Karpas-422 (cell line): ENCODE measurements at places on chromosomes 5 and 9. TPM values are rescaled to one million over a fixed set of nuclear protein-coding genes. Genes with fewer than 3 reads are reported as not detected.
A peak's percentile ranks its signal among the peaks of the same experiment; 100 is the strongest.

PURA gene
- 5.5 and 7.2 TPM in 2 replicates for total RNA-seq

FCN1 gene
- total RNA-seq: not detected in 2 replicates

FREM1 gene
- total RNA-seq: not detected in 2 replicates

PITX1 gene
- total RNA-seq: 173 and 469 TPM in 2 replicates

INSYN2B gene
- total RNA-seq: 0.07 TPM in 1 of 2 replicates, not detected in the other

DNA sequence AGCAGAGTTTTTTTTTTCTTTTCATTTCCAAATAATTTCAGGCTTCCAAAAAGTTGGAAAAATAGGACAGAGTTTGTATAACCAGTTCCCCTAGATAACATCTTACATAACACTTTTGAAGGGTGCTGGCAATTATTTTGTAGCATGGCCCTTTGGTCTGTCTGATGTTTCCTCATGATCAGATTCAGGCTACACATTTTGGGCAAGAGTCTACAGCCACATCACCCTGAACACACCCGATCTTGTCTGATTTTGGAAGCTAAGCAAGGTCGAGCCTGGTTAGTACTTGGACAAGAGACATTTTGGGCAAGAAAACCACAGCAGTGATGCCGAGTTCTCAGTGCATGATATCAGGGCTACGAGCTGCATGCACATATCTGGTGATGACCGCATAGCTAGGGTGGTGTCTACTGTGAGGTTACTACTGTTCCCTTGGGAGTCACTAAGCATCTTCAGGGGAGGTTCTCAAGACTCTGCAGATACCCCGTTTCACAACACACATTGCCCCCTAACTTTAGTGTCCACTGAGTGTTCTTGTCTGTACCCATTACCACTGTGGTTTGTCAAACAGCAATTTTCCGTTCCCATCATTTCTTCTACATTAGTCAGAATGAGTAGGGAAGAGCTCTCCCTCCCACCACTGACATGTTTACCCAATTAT is 86.2 kb downstream of the TTC39B start:
- no peaks in the 10 kb centered on the region for H3K36me3 ChIP-seq
- no peak for DNase-seq
- no peaks in the 10 kb centered on the region for H3K27me3 ChIP-seq

- no peak overlapping the region for H3K27ac ChIP-seq
- no peak overlapping the region for H3K4me3 ChIP-seq
- DNase-seq: no peak
- no peaks in the 10 kb centered on the region for H3K4me1 ChIP-seq
- H3K27me3 ChIP-seq: no peaks in the 10 kb centered on the region
Measured at GRCh38 chr5:8391911-8392310, 523.0 kb downstream of the MTRR start.

- H3K27ac ChIP-seq: no peak overlapping the region
- H3K4me1 ChIP-seq: no peaks in the 10 kb centered on the region
- no peak for DNase-seq
Measured at GRCh38 chr9:121660367-121660766, 8.9 kb downstream of the DAB2IP start.

- peaks cover 74% of the 10 kb centered on the region for H3K36me3 ChIP-seq
- H3K27me3 ChIP-seq: no peaks in the 10 kb centered on the region
- H3K4me1 ChIP-seq: peaks cover 52% of the 10 kb centered on the region
Measured at GRCh38 chr5:128121651-128122050, 38.1 kb downstream of the SLC12A2 start.

- no peak overlapping the region for H3K4me3 ChIP-seq
- H3K27ac ChIP-seq: no peak overlapping the region
- no peaks in the 10 kb centered on the region for H3K36me3 ChIP-seq
- no peak for DNase-seq
- H3K4me1 ChIP-seq: no peaks in the 10 kb centered on the region
- H3K27me3 ChIP-seq: no peaks in the 10 kb centered on the region
Measured at GRCh38 chr9:105392531-105392930, 55.3 kb upstream of the FSD1L start.

DNA sequence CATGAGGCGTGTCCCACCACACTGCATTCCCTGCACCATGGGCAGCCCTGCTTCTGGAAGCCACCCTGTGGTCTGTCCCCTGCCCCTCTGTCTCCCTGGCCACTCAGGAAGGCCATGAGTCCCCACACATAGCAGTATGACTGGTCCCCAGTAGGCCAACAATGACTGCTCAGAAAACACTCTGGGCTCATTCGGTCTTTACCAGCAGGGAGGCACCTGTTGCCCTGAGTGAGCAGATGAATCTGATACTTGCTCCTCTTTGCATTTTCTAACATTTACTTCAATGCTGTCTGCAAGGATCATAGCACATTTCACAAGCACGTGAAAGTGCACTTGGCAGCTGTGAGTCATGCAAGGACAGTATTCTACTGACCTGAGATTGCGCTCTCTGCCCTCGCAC is 365.4 kb upstream of the IRX1 start:
- no peak overlapping the region for H3K4me3 ChIP-seq
- H3K36me3 ChIP-seq: no peaks in the 10 kb centered on the region
- no peaks in the 10 kb centered on the region for H3K27me3 ChIP-seq
- no peak overlapping the region for H3K27ac ChIP-seq
- DNase-seq: no peak

- no peaks in the 10 kb centered on the region for H3K4me1 ChIP-seq
- H3K27me3 ChIP-seq: no peaks in the 10 kb centered on the region
- H3K36me3 ChIP-seq: no peaks in the 10 kb centered on the region
- peak; percentile 4 for DNase-seq
- H3K27ac ChIP-seq: no peak overlapping the region
Measured at GRCh38 chr9:135260221-135261180, 173.0 kb downstream of the OLFM1 start.

DNA sequence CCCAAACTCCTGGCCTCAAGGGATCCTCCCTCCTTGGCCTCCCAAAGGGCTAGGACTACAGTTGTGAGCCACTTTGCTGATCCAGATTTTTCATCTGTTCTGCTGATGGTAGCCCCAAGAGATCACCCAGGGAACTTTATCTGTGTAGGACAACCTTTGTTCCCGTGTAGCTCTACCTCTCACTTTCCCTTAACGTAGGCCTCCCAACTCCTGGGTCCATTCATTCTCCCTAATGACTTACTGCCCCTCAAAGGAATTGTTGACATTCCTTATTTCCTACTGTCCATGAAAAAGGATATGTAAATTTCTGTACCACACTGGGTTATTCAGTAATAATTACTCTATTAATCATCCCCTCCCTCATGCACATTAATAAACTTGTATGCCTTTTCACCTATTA is 51.0 kb upstream of the PHF24 start:
- no peaks in the 10 kb centered on the region for H3K4me1 ChIP-seq
- H3K27me3 ChIP-seq: no peaks in the 10 kb centered on the region
- H3K36me3 ChIP-seq: no peaks in the 10 kb centered on the region
- DNase-seq: no peak

GRCh38 chr5:34564710-34565235 is 91.4 kb upstream of the RAI14 start:
- no peak overlapping the region for H3K27ac ChIP-seq
- no peaks in the 10 kb centered on the region for H3K27me3 ChIP-seq
- no peaks in the 10 kb centered on the region for H3K36me3 ChIP-seq
- H3K4me3 ChIP-seq: no peak overlapping the region

DNA sequence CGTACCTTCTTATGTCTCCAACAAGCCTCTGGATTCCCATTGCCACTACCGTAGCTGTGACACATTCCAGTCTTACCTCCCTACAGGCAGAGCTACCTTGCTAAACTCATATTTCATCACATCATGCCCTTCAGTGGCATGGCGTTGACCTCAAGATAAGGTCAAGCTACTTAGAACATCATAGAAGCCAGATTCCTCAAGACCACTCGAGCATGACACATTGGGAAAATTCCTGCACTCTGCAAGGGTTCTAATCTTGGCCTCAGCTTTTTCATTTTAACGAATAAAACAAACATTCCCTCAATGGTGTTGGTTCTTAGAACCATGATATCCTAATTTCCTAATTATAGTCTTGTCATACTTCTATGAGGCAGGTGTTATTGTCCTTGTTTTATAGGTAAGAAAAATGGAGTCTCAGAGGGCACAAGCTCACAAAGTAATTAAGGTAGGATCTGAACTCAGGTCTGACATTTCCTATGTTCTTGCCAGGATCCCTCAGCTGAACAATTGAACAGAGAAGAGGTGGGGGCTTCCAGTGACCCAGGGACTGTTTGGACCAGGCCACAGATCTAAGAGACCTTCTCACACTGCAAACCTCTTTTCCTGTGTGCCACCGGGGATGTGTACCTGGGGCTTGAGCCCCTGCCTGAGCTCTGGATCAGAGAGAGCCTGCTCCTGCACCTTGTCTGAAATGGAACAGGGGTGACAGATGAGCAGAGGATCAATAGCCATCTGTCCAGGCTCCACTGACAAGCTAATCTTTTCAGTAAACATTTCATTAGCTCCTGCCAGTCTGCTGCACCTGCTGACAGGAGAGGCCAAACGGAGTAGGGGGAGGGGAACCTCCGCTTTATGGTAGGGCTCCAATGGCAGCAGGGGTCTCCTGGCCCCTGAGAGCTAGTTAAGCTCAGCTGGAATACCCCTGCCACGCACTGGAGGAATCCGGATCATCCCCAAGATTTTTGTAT is 49.3 kb downstream of the ALG2 start:
- DNase-seq: no peak
- H3K4me1 ChIP-seq: no peaks in the 10 kb centered on the region
- H3K27ac ChIP-seq: no peak overlapping the region
- H3K36me3 ChIP-seq: no peaks in the 10 kb centered on the region
- H3K4me3 ChIP-seq: no peak overlapping the region

DNA sequence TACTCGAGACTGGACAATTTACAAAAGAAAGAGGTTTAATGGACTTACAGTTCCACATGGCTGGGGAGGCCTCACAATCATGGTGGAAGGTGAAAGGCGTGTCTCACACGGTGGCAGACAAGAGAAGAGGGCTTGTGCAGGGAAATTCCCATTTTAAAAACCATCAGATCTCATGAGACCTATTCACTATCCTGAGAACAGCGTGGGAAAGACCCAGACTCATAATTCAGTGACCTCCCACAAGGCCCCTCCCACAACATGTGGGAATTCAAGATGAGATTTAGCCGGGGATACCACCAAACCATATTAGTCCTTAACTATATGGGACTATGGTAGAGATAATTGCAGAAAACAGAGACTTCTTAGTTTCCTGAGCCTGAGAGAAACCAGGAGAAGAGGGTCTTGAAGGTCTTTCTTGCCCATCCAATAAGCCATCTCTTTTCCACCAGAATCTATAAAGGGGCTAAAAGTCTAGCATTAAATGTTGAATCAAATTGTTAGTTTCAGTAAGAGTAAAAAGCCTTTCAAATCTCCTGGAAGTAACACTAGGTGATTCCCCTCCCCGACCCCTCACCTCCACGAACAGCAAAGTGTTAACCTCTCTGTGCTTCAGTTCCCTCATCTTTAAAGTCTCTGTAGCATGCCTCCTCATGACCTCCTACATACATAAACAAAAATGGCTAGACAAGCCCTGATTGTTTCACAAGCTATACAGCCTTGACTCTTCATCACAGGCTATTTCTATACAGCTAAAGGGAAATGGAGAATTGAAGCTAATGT is 259.1 kb downstream of the TMEM167A start:
- H3K4me3 ChIP-seq: no peak overlapping the region
- DNase-seq: no peak
- H3K4me1 ChIP-seq: peaks cover 7% of the 10 kb centered on the region
- no peaks in the 10 kb centered on the region for H3K27me3 ChIP-seq
- H3K27ac ChIP-seq: no peak overlapping the region
- H3K36me3 ChIP-seq: no peaks in the 10 kb centered on the region

DNA sequence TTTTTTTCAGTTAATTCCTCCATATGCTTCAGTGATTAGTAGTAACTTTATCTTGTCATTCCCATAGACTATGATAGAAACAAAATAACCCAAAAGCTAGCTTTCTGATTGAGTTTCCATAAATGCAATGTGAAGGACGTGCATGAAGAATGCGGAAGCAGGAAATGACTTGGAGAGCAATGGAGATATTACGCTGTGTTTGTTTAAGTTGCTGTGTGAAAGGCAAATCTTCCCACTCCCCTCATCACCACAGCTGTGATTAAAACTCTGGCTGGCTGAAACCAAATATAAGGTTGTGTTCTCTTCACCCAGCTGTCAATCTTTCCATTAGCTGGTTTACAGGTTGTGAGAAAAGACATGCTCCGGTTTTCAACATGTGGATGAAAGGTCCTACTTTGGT is 83.9 kb downstream of the NR2F1-AS1 start:
- DNase-seq: no peak
- no peaks in the 10 kb centered on the region for H3K4me1 ChIP-seq
- no peaks in the 10 kb centered on the region for H3K27me3 ChIP-seq
- H3K27ac ChIP-seq: no peak overlapping the region

DNA sequence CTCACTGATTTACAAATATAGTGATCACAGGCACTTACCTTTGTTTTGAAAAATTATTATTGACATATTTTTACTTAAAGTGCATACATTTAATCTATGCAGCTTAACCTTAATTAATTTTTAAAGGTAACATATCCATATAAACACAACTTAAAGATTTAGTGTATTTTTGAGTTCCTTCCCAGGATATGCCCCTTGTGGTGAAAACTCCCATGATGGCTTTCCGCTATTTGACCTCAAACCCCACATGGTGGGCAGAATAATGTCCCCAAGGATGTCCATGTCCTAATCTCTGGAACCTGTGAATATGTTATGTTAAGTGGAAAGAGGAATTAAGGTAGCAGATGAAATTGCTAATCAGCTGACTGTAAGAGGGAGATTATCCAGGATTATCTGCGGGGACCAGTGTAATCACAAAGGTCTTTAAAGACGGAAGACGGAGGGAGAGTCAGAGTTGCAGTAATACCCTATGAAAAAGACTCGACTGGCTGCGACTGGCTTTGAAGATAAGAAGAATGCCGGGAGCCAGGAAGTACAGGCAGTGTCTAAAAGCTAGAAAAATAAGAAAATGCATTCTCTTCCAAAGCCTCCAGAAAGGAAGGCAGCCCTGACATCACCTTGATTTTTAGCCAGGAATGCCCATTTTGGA is 193.9 kb downstream of the ICE1 start:
- no peak overlapping the region for H3K4me3 ChIP-seq
- DNase-seq: no peak
- no peaks in the 10 kb centered on the region for H3K36me3 ChIP-seq
- H3K4me1 ChIP-seq: peaks cover 3% of the 10 kb centered on the region; the same call in 1 of the 2 replicates
- no peak overlapping the region for H3K27ac ChIP-seq
- H3K27me3 ChIP-seq: 0 out of 2 replicates have a peak, but pooled peaks cover 2% of the 10 kb centered on the region

DNA sequence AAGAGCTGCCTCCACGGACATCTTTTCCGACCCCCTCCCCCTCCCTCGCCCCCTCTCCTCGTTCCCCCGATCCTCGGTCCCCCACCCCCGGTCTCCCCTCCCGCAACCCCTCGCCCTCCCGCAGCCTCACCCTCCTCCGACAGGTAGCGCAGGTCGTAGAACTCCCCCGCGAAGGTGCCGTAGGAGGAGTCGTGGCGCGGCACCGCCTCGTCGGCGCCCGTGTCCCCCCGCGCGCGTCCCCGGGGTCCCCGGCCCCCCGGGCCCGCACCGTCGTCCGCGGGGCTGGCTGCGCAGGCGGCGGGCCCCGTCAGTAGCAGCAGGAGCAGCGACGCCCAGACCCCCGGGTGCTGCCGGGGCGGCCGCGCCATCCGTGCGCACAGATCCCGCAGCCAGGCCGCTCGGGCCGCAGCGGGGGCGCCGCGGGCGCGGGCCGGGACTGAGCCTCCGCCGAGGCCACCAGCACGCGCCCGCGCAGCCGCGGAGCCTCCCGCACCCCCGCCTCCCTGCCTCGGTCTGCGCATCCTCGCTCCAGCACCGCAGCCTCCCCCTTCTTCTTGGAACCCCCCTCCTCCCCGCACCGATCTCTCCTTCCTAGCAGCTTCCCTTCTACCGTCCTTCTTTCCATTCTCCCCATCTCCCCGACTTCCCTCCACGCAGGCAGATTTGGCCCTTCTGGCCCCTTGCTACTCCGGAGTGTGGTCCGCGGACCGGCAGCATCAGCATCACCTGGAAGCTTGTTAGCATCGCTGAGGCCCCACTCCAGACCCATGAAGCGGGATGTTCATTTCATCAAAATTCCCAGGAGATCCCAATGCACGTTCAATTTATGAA is at the start of gene FRRS1L:
Gene FRRS1L (minus strand): TSS at position 479 of the 831 bp plus-strand sequence. CDS start 111 bp downstream, at position 368.
- H3K4me3 ChIP-seq: no peak within 1 kb of the TSS
- no peak within 1 kb of the TSS for H3K27ac ChIP-seq
- H3K27me3 ChIP-seq: no peaks in the 10 kb centered on the region
- no peak for DNase-seq
- peaks cover 2% of the 10 kb centered on the region; the same call in 1 of the 2 replicates for H3K4me1 ChIP-seq
